ENCODE measurements at places on chromosomes 3 and 15. TPM values are rescaled to one million over a fixed set of nuclear protein-coding genes. Genes with fewer than 3 reads are reported as not detected.

TEX9 gene
- total RNA-seq, result 4.9 TPM

RETNLB gene
- not detected for total RNA-seq

TGM4 gene
- 1.3 TPM for total RNA-seq

CELF6 gene
- 0.17 TPM for total RNA-seq

CYP8B1 gene
- total RNA-seq, result not detected

FEZF2 gene
- not detected for total RNA-seq

LIPH gene
- 0.03 TPM for total RNA-seq

RYK gene
- total RNA-seq, result 81.9 TPM

POPDC2 gene
- total RNA-seq, result 0.39 TPM

CEP70 gene
- 8.8 TPM for total RNA-seq

LRRC34 gene
- 1.7 TPM for total RNA-seq

Data from foreskin keratinocyte (primary cell).